ENCODE measurements at places on chromosomes 5 and 9. TPM values are rescaled to one million over a fixed set of nuclear protein-coding genes. Genes with fewer than 3 reads are reported as not detected.

Gene PCDHB2
- 0.82 TPM for total RNA-seq

Gene MLANA
- not detected for total RNA-seq

Gene UTP15
- total RNA-seq = 31.2 TPM

Gene CDC20B
- total RNA-seq = not detected

Gene PCDHB14
- 0.45 TPM for total RNA-seq

Gene MCC
- 62.4 TPM for total RNA-seq

Gene GNA14
- total RNA-seq = 6.1 TPM

Gene SOX30
- not detected for total RNA-seq

Gene TLX3
- total RNA-seq = not detected

Gene BTNL8
- total RNA-seq = not detected

Gene EIF4E1B
- not detected for total RNA-seq

Gene NIM1K
- 1.9 TPM for total RNA-seq

Gene PCDHGC5
- total RNA-seq = 7.0 TPM

Gene FAM53C
- 16.4 TPM for total RNA-seq

DNA sequence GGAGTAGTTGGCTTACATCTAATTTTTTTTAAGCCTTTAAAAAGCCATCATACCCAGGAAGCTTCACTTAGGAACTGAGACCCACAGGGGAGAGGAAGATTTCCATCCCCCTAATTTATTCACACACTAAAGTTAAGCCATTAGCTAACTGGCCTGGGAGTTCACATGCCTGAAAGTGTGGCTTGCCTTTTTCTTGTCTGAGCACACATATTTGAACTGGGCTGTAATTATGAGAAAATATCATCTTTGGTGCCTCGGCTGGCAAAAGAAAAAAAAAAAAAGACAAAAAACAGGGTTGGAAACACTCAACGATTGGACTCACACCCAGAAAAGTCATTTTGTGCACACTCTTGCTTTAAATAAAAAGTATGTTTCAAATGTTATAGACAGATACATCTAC is 847.3 kb downstream of the MAT2B start:
- DNase-seq = peak; percentile 73

- peak; percentile 16 for DNase-seq
Measured at GRCh38 chr5:74257060-74257527, 383.4 kb downstream of the ENC1 start.

GRCh38 chr5:133735346-133735745 is 123.0 kb upstream of the FSTL4 start:
- DNase-seq = no peak

GRCh38 chr5:119267958-119268386 is 87.8 kb upstream of the TNFAIP8 start:
- peak; percentile 97 for DNase-seq

GRCh38 chr9:32260151-32260862 is 124.1 kb upstream of the ACO1 start:
- DNase-seq = no peak

GRCh38 chr5:92332039-92332438 is 948.9 kb upstream of the ARRDC3 start:
- DNase-seq = peak; percentile 20

- peak; percentile 41 for DNase-seq
Measured at GRCh38 chr5:78221964-78222451, 72.5 kb downstream of the AP3B1 start.

GRCh38 chr9:35598866-35599590 is 6.0 kb upstream of the TESK1 start:
- DNase-seq = no peak

DNA sequence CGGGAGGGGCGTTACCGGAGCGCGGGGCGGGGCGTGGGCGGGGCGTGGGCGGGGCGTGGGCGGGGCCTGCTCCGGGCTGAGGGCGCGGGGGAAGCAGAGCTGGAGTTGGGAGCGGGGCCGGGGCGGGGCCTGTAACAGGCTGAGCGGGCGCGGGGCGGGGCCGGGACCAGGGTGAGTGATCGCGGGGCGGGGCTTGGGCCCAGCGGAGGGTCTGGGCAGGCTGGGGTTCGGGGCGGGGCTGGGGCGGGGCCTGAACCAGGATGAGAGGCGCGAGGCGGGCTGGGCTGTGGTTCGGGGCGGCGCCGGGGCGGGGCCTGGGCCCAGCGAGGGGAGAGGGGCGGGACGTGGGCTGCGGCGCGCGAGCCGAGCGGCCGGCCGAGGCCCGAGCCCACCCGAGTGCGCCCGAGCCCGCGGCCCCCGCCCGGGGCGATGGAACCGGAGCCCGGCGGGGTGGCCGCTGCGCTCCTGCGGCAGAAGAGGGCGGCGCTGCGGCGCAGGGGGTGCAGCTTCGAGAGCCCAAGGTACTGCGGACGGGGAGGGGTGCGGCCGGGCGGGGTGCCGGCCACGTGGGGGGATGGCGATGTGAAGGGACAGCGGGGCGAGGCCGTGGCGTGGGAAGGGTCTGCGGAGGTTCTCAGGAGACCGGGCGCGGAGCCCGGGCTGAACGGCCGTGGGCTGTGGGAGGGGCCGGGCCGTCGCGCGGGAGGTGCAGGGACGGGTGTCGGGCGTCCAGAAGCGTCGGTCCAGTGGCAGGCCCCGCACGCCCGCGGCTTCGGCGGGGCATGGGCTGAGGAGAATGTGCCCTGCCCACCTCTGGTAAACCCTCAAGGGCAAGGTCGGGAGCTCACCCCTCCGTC is 39.5 kb upstream of the GARNL3 start:
- DNase-seq = peak; percentile 74

DNA sequence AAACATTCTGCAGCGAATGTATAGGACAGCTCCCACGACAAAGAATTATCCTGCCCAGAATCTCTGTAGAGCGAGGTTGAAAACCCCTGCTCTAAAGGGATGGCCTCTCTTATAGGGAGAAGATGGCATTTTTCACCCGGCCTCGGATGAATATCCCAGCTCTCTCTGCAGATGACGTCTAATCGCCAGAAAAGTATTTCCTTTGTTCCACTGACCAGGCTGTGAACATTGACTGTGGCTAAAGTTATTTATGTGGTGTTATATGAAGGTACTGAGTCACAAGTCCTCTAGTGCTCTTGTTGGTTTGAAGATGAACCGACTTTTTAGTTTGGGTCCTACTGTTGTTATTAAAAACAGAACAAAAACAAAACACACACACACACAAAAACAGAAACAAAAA is 17.4 kb upstream of the RARS1 start:
- DNase-seq = peak; percentile 64

GRCh38 chr5:145218019-145218418 is 617.1 kb downstream of the PRELID2 start:
- no peak for DNase-seq

GRCh38 chr9:79565245-79565644 is 6.5 kb upstream of the TLE4 start:
- DNase-seq = no peak

DNA sequence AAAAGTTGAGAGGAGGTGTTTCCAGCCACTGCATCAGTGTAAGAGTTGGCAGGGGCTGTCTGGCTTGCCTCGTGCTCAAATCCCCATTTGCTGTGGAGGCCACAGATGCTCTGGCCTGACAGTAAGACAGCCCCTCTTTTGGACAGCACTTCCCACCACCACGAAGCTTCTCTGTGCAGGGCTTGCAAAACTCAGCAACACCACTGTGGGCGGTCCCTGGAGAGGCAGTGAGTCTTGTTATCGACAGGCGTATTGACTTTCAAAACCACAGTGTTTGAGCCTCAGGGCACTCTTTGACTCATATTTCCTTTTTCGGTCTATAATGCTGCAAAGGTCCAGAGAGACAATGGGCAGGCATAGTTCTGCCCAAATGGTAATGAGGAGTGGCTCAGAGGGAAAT is 539.5 kb downstream of the EBF1 start:
- peak; percentile 7 for DNase-seq

GRCh38 chr9:4798281-4799032 is 5.7 kb downstream of the RCL1 start:
- DNase-seq = no peak

DNA sequence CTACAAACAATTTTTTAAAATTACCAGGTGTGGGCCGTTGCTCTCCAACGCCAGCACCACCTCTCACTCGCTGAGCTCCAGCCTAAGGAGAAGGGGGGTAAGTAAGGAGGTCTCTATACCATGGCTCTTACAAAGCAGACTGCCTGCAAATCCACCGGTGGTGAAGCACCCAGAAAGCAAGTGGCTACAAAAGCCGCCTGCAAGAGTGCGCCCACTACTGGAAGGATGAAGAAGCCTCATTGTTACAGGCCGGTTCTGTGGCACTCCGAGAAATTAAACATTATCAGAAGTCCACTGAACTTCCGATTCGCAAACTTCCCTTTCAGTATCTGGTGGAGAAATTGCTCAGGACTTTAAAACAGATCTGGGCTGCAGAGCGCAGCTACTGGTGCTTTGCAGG is 46.0 kb downstream of the CDO1 start:
- no peak for DNase-seq

- peak; percentile 65 for DNase-seq
Measured at GRCh38 chr5:179839328-179840256, 18.9 kb downstream of the SQSTM1 start.

DNA sequence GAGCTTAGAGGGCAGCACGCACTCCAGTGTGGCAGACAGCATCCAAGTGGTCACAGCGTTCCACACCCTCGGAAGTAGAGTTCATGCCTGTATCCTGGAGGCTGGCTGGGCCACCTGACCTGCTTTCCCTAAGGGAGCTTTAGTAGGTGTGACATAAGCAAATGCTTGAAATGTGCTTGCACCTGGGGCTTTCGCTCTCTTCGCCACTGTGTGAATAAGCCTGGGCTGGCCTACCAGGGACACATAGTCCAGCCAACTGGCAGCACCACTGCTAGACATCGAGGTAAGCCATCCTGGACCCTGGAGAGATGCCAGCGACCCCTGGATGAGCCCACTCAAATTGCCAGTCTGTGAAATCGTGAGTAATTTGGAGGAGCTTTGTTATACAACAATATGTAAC is 24.9 kb upstream of the IRX4 start:
- DNase-seq = no peak

DNA sequence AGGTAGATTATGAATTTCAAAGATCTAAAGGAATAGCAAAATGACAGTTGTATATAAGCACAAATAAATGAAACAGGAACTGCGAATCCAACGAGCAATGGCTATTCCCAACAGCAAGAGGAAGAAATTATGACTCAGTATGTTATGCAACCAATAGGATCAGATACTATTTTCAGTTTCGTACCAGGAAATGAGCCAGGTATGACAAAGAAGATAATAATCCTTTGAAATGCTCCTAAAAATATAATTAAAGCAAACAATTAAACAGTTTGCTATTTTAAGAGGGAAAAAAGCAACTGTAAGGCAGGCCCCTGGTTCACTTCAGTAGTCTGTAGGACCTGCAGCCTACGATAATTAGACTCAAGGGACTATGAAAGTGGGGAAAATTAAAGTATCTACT is 58.9 kb downstream of the AUH start:
- DNase-seq = peak; percentile 90

DNA sequence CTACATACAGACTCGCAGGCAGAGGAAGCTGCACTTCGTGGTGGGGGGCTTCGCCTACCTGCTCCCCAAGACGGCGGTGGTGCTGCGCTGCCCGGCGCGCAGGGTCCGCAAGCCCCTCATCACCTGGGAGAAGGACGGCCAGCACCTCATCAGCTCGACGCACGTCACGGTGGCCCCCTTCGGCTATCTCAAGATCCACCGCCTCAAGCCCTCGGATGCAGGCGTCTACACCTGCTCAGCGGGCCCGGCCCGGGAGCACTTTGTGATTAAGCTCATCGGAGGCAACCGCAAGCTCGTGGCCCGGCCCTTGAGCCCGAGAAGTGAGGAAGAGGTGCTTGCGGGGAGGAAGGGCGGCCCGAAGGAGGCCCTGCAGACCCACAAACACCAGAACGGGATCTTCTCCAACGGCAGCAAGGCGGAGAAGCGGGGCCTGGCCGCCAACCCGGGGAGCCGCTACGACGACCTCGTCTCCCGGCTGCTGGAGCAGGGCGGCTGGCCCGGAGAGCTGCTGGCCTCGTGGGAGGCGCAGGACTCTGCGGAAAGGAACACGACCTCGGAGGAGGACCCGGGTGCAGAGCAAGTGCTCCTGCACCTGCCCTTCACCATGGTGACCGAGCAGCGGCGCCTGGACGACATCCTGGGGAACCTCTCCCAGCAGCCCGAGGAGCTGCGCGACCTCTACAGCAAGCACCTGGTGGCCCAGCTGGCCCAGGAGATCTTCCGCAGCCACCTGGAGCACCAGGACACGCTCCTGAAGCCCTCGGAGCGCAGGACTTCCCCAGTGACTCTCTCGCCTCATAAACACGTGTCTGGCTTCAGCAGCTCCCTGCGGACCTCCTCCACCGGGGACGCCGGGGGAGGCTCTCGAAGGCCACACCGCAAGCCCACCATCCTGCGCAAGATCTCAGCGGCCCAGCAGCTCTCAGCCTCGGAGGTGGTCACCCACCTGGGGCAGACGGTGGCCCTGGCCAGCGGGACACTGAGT is 255.9 kb downstream of the SAXO1 start:
- DNase-seq = no peak

- DNase-seq = no peak
Measured at GRCh38 chr5:980001-980588, 28.5 kb upstream of the NKD2 start.

DNA sequence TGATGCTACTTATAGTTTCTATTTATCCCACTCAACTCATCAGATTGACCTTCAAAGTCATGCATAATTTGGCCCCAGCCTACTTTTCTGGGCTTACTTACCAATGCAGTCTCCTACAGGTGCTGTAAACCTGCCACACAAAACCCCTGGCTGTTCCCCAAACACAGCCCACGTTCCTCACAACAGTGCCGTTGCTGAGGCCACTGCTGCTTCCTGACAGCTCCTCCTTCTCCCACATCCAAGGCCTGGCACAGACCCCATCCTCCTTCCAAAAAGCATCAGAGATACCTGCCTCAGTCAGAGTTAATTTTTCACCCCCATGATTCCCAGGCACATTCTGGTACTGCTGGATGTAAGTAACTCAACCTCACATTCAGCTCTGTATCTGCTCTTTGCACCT is 68.1 kb upstream of the SIMC1 start:
- DNase-seq = no peak

DNA sequence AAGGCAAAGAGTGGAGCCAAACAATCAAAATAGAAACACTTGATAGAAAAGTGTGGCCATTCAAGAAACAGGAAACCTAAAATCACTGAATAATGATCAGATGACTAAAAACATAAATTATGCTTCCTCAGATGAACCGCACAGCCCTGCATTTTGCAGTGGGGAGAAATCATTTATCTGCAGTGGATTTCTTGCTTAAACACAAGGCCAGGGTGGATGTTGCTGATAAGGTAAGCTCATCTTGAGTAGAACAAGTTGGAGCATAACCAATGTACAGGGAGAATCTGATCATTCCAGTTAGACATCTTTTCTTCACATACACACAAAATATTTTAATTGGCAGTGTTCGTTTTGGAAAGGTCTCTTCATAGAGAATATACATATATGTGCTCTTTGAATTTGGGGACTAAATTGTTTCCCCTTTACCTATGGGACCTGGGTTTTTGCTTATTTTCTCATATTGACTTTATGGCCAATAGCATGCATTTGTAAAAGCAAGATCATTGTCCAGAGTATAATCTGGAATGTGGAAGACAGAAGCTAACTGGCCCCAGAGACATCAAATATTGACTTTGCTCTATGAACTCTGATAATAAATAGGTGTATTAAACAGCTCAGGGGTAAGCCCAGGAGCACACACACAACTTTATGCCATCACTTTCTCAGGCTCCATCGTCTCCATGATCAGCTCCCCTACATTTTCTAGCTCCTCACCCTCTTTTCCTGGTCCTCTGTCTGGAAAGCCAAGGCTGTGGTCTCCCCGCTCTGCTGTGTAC is 9.1 kb downstream of the ANKDD1B start:
- DNase-seq = no peak

GRCh38 chr5:40235471-40236400 is 444.0 kb upstream of the PTGER4 start:
- no peak for DNase-seq
